Esophagus mucosa (tissue), 1 donor: ENCODE measurements at places on chromosomes 11 and 22. TPM values are rescaled to one million over a fixed set of nuclear protein-coding genes. Genes with fewer than 3 reads are reported as not detected.

EML3 gene
- 64.9 TPM for total RNA-seq

GRCh38 chr11:87110443-87111131 is 72.9 kb downstream of the TMEM135 start:
- no peak for ATAC-seq

- no peak for ATAC-seq
These were observed 159.7 kb downstream of the FAT3 start for GRCh38 chr11:92384358-92384757.

DNA sequence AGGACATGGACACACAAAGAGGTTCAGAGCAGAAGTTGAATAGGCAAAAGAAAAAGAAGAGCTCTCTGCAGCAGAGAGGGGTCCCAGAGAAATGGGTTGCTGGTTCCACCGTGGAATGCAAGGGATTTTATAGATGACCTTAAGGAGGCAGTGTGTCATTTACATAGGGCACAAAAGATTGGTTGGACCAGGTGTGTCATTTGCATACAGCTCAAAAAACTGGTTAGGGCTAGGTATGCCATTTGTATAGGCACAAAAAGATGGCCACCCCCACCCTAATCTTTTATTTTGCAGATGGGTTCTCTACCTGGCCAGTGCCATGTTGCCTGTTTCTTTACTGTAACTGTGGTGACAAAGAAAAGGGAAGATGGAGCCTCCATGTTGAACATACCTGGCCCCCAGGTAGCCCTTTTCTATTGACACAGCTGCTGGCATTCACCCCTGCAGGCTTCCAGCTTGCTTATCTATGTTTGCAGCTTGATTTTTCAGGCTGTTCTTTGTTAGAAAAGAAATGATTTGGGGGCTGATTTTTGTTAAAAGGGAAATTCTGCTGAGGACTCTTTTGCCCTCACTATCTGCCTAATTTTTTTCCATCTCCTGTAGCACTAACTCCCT is 3.1 kb upstream of the CAVIN3 start:
- no peak for ATAC-seq

P2RX6 gene
- total RNA-seq, result 0.64 TPM

SHANK2 gene
- 2.5 TPM for total RNA-seq

DNA sequence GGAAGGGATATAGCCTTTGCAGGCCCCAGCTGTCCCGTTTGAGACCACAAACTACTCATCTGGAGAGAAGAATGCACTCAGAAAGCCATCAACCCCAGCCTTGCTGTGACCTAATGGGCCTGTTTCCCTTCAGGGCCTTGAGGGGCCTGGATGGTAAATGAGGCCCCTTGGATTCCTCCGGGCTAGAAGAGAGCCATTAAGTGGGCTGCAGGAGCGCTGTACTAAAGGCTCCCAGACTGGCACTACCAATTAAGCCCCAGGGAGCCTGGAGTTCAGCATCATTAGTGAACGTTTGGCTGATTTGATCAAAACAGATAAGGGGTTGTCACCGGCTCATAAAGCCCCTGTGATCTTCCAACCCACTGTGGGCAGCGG is 23.0 kb downstream of the CD5 start:
- no peak for ATAC-seq

GGTLC3 gene
- not detected for total RNA-seq

GRCh38 chr11:12690663-12691062 is 16.4 kb downstream of the TEAD1 start:
- no peak for ATAC-seq

DNA sequence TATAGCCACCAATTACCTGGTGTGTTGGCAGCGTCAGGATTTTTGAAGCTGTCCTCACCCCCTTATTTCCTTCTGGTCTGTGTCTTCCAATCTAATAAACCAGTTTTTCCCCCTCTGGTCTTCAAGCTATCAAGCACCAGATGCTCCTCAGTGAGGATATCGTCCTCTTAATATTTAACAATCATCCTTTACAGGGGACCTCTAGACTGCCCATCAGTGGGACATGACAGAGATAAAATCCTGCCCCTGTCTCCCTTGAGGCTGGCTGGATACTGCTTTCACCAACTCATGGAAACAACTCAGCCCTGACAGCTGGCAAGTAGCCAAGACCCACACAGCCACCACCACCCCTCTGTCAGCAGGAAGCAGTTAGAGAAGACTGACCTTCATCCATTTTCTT is 421.0 kb upstream of the API5 start:
- ATAC-seq, result no peak

RIBC2 gene
- total RNA-seq, result 0.64 TPM

- ATAC-seq, result no peak
These were observed 24.0 kb downstream of the SWAP70 start for GRCh38 chr11:9687711-9688477.

GRCh38 chr11:46338988-46339666 is 8.1 kb upstream of the DGKZ start:
- peak; percentile 31 for ATAC-seq
